ENCODE measurements at places on chromosomes 6 and 20.

- DNase-seq: no peak
Observed at GRCh38 chr6:27224729-27225128, 22.8 kb upstream of the PRSS16 start.

DNA sequence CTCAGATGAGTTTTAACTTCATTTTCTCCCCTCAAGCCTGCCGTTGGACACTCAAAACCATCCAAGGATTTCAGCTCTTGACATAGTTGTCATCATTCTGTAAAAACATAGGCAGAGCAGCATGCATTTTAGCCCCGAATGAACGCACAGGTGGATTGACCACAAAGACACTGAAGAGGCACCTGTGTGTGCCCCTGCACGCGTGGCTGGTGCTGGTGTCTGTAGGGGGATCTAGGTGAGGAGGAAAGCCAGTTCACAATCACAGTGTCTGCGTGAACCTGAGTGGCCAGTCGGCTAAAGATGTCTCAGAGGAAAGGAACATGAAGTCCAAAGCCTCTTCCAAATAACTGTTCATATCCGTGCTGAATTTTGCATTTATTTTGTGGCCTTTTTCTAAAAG is 309.2 kb downstream of the QKI start:
- no peak for DNase-seq

GRCh38 chr6:52503323-52503747 is 73.5 kb downstream of the TRAM2 start:
- no peak for DNase-seq

- no peak for DNase-seq
Observed at GRCh38 chr6:20583444-20583800, 49.2 kb downstream of the CDKAL1 start.

DNA sequence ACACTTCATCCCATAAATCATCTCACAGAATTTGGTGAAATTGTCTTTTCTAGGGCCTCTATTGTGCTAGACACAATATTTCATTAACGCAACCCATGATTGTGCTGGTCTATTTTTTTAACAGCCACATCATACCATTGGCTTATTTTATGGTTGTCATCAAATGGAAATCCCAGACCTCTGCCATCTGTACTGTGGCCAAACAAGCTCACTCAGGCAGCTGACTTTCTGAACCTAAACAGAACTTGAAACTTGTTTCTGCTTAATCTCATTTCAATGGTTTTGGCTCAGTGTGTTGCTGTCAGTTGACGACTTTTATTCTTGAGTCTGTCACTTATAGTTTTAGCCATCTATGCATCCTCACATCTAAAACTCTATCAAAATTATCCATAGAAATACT is 111.8 kb downstream of the HAO1 start:
- no peak for DNase-seq

GRCh38 chr6:135179372-135179771 is 1.7 kb upstream of the MYB start:
- DNase-seq: no peak

DNA sequence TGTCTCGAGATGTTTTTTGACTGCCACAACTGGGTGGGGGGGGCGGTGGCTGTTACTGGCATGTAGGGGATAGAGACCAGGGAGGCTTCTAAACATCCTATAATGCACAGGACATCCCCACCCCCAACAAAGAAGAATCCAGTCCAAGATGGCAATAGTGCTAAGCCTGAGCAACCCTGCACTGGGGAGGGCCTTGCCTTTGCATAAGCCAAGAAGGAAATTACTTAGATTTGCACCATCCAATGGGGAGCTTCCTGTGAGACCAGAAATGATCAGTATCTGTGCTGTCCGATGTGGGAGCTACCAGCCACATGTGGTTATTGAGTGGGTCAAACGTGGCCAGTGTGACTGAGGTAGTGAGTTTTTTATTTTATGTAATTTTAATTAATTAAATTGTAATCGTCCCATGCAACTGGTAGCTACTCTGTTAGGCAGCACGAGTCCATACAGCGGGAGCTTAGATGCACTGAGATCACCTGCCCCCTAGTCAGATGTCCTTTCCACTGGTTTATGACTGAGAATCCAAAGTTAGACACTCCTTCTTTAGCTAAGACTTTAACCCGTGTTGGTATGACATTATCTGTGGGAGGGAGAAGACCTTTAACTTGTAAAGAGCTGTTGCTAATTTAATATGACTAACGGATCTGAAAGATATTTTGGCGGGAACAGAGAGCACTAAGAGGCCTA is 97.4 kb upstream of the NEDD9 start:
- no peak for DNase-seq

DNA sequence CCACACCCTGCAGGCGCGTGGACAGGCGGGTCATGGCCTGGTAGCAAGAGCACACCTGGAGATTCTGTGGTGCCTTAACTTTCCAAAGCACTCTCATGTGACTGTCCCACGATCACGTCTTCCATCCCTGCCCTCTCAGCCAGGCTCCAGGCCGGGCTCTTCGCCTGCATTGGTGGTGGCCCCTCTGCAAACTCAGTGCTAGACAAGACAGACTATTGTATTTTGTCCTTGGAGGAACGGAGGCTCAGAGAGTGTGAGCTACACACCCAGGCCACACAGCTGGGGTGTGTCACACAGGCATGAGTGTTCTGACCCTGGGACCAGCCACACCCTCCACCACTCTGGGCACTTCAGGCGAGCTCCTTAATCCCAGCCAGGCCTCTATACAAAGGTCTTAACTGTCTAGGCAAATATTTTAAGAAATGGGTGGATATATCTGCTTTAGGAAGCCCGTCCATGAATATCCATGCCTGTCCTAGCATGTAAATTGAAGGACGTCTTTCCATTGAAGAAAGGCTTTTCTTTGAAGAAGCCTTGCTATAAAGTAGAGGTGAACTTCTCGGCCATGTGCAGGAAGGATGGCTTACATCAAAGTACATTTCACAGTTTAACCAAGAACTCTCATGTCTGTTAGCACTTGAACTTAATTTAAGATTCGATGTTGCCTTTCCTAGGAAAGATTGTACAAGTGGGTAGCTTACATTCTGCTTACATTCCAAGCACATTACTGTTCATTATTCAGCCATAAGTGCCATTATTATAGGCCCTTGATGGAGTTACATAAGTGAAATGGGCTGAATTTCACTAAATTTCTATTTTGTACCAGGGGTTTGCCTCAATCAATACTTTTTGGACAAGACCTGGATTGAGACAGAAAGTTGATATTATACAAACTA is 263.9 kb downstream of the DLL1 start:
- no peak for DNase-seq

GRCh38 chr20:13102237-13102636 is 93.5 kb downstream of the SPTLC3 start:
- DNase-seq: no peak

GRCh38 chr6:138817799-138818198 is 21.9 kb downstream of the ECT2L start:
- DNase-seq: no peak

- DNase-seq: no peak
Observed at GRCh38 chr20:64154590-64155257, 9.5 kb upstream of the MYT1 start.

- DNase-seq: no peak
Observed at GRCh38 chr20:47757145-47758035, 27.9 kb downstream of the SULF2 start.

DNA sequence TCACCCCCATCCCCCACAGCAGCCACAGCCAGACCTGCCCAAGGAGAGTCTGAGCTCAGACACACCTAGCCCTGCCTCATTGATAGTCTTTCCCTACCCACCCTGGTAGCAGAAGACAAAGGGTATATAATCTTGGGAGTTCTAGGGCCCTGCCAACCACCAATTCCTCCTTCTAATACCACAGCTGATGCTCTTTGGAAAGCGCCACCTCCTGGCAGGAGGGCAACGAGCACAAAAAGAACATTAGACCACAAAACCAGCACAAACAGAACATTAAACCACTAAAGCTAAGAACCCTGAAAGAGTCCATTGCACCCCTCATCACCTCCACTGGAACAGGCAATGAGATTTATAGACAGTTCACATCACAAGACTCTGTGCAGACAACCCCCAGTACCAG is 195.8 kb upstream of the FUT9 start:
- DNase-seq: no peak

DNA sequence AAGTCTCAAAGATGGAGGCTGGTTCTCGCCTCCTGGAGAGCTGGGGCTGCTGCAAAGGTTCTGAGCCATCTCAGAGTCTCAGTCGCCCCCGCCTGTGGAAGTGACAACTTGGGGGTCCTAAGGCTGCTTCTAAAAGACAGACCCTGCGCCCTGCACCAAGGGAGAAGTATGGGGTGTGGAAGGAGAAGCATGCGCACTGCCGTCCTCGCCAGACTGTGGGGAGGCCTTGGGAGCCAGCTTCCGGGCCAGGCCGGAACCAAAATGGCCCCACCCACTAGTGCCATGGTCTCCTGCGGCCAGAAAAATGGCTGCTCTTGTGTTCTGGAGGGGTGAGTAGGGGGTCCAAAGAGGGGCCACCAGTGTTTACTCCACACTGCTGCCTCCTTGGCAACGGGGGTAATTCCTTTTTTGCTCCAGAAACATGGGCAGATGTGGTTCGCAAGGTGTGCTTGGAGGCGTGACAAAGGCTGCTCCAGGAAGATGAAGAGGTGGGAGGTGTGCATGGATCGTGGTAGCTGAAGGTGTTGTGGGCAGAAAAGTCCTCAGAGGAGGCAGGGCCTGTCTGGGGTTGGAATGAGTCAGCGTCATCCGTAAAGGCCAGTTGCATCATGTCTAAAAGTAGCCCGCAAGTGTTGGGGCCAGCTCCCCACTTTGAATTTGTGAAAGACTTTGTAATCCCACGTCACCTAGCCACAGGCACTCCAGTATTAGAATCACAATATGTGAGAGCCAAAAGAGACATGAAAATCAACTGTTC is 329.8 kb upstream of the SOX4 start:
- DNase-seq: no peak
